ENCODE measurements at places on chromosomes 3 and 15.

DNA sequence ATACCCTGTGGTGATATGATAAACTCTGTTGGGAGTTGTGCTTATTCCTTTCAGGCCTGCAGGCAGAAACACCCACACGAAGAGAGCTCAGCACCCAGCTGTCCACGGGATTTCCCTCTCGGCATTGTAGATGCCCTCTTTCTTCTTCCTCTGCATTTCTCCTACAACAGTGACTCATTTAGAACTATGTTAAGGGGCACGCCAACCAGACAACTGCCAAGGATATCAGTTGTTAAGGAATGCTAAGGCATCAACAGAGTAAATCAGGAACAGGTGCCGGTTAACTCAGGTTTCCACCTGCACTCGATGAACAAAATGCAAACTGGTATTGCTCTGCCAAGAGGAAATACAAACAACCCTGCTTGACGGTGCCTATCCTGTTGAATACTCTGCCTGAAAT is 270.0 kb upstream of the PEX5L start:
- no peak for DNase-seq

DNA sequence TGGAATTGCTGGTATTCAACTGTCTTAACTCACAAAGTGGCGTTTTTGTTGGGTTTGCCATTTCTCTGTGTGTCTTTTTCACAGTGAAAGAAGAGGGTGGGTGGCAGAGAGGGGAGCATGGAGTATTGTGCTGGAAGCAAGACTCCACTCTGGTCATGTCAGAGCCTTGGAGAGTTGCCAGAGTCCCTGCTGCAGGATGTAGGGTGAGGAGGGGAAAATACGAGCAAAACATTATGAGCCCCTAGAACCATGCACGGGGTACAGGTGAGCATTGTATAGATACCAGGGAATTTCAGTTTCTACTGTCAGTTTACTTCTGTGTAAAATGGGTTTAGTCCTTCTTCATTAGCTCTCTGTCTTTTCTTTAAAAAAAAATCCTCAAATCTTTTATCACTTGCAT is 249.9 kb downstream of the CACNA2D3 start:
- DNase-seq: no peak

GRCh38 chr3:189588475-189589178 is 42.6 kb upstream of the TP63 start:
- no peak for DNase-seq

GRCh38 chr15:63992300-63992699 is 54.0 kb downstream of the DAPK2 start:
- no peak for DNase-seq

GRCh38 chr3:29070959-29071634 is 209.8 kb upstream of the RBMS3 start:
- DNase-seq: no peak

- DNase-seq: no peak
Measured at GRCh38 chr3:188539631-188540194, 385.8 kb downstream of the LPP start.

DNA sequence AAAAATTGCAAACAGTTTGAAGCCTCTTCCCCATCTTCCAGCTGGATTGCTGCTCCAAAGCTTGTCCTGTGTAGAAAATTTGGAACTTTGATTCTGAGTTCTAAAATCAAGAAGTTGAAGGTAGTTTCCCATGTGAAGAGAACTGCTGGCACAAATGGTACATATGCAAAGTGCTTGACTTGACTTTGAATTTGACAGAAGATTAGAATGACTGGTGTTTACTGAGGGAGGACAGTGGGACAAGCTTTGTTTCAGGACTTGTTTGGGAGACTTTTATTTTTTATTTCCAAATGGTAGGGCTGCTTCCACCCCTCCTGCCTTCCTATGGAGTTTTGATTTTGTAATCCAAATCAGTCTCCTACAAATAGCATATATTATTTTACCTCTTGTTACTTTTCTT is 7.4 kb downstream of the ZFAND6 start:
- no peak for DNase-seq

GRCh38 chr15:87764461-87765240 is 491.9 kb downstream of the NTRK3 start:
- DNase-seq: no peak

DNA sequence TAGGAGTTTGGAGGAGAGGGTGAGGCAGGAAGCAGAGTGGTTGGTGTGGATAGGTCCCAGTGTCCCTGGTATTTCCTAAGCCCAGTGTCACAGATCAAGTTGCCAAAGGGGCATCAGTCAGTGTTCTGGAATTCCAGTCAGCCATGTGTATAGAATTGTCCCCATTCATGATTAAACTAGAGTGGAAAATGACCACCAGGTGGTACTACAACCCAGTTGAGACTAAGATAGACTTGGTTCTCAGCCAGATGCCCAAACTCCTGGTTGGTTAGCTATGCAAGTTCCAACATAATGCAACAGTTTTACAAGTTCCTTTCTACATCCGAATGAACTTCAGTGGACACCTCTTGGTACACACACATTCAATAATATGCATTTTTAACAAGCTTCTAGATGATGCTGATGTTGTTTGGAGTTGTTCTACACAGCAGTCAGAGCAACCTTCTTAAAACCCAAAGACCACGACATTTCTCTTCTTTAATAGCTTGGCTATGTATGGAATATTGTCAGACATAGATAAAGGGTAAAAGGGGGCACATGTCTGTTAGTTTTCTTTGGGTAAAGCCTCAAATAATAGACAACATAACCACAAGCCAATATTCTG is 8.4 kb upstream of the ATR start:
- peak; percentile 29 for DNase-seq

DNA sequence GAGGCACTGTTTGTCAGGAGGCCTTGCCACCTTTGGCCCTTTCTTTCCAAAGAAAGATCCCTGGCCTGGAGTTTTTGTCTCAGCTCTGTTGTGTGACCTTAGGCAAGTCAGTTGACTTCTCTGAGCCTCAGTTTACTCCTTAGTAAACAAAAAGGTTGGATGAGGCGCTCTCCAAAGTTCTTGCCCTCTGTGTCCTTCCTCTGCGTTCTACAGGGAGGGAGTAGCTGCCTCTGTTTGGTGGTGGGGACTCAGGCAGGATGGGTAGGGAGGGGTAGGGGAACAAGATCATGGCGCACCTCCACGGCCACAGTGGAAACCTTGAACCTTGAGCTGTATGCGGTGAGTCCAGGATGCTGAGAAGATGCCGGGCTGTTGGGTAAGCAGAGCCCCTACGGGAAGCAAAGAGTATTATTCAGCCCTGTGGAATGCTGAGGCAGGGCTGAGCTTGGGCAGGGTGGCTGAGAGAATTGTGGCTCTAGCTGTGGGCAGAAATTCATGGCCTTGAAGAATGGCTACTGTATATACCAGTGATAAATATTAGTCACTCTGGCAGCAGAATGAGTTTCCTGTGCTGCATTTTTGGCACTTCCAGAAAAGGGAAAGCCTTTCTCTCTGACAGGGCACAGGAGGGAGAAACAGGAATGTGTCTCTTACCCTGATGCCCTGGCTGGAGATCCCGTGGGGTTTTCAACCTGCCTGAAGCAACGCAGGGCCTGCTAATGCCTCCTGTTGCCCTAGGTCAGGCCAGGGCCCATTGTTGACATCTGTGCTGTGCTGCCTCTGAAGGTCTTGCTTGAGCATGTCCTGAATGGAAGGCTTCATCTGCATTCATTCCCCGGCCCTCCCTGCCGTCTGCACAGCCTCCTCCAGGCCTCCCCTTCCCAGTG is 39.9 kb downstream of the SMAD3 start:
- no peak for DNase-seq

GRCh38 chr3:113088616-113089015 is 97.8 kb downstream of the GTPBP8 start:
- DNase-seq: no peak

DNA sequence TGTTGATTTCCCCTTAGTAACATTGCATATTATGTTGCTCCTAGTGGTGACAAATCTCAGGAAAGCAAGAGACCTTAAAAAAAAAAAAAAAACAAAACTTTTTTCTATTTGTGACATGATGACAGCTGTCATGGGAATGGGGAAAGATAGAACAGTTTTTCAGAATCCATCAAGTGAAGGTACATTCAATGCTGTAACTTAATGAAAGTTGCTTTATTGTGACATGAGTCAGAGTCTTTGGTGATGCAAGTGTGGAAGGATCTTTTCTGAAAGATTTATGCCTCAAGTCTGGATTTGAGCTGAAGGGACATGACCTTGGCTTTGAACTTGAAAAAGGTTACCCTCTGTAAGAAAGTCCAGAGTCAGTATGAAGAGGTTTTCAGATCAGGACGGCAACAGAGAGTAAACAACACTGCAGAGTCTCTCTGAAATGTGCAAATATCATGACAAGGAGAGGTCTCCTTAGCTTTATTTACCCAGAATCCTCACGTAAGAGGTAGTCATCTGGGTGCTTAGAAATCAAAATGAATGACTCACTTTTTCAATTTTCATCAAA is 424.7 kb downstream of the CNTN4 start:
- DNase-seq: no peak

DNA sequence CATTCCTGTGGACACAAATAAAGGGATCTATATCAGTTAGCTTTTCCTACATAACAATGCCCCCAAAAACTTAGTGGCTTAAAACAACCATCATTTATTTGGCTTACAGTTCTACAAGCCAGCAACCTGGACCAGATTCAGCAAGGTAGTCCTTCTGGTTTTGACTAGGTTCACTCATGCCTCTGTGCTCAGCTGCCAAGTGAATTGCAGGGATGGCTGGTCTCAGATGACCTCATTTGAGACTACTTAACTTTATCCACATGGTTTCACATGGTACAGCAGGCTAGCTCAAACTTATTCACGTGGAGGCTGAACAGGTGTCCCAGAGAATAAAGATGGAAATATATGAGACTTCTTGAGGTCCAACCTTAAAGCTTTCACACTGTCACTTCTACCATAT is 119.3 kb upstream of the BFSP2 start:
- no peak for DNase-seq

- DNase-seq: no peak
Measured at GRCh38 chr3:196235452-196236122, 19.3 kb downstream of the SLC51A start.
